ENCODE measurements at places on chromosomes 7 and 10.
A peak's percentile ranks its signal among the peaks of the same experiment; 100 is the strongest.

DNA sequence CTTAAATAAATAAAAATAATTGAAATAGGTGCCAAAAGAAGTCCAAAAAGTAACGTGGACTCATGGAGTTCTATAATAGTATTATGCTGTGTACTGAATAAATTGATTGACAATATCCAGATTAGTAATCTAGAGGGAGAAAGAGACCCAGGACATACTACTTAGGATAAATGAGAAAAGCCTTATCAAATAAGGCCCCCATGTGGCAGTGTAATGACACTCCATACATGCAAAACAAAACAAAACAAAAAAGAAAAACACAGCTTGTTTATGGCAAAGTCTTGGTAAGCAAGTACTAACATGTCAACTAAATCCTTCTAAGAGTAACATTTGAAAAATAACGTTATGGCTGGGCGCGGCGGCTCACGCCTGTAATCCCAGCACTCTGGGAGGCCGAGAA lies 3.6 kb upstream of the RUNDC3B start:
- no peak for DNase-seq

DNA sequence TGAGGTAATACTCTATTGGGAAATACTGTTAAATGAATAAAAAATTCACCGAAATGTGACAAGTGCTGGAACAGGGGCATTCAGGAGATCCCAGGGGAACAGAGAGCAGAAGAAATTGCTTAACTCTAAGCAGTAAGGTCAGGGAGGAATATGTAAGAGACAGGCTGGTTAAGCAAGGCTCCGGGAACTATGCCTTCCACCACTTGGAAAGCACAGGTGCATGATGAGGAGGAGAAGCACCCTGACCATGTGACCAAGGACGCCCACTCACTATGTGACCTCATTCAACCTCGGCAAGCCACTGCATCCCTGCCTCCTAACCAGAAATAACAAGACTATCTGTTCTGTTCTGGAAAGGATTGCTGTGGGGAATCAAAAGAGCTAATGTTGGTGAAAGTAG lies 218.4 kb downstream of the ELMO1 start:
- DNase-seq: peak; percentile 8

DNA sequence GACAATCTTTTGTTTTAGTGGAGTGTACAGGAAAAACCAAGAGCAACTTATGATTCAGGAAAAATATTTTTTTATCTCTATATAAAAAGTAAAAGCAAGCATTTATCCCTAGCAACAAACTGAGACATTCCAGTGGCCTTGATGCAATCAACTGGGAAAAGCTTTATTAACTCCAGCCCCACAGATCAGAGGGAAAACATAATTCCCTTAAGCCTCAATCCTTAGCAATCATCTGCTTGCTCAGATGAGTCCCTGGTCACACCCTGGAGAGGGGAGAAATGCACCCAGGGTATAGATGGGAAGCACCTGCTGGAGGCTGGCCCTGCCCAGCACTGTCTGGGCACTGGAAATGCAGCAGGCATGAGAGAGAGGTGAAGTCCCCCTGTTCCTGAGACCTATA lies 636.6 kb downstream of the TNS3 start:
- no peak for DNase-seq

DNA sequence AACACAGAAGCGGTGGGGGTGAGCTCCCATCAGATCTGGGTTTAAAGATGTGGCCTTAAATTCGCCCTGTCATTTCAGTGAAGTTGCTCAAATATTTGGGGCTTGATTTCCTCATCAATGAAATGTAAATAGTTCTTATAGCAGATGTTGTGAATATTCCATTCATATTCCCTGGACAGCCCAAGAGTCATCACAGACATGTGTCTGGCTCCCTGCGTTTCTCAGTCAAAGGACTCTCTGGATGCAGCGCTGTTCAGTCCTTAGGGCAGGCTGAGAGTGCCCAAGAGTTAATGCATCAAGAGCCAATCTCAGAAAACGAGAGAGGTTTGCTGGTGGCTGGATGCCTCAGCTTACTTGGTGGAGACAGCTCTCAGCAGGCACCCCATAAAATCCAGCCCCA lies 475.5 kb upstream of the VSTM2A start:
- DNase-seq: no peak

DNA sequence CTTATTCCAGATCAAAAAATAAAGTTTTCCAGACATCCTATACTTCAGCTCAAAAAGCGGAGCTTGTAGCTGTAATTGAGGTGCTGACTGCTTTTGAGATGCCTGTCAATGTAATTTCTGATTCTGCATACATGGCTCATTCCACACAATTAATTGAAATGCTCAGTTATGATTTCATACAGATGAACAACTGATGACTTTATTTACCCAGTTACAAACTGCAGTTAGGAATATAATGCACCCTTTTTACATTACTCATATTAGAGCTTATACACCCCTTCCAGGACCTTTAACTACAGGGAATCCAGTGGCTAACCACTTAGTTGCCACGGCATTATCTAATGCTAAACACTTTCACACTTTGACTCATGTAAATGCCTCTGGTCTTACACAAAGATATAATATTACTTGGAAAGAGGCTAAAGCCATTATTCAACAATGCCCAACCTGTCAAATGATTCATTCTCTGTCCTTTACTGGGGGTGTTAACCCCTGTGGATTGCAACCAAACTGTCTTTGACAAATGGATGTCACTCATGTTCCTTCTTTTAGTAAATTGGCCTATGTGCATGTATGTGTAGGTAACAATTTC lies 147.3 kb downstream of the ZNF33B start:
- no peak for DNase-seq

- peak; percentile 18 for DNase-seq
Observed at GRCh38 chr10:109450702-109451101, 472.6 kb downstream of the XPNPEP1 start.

DNA sequence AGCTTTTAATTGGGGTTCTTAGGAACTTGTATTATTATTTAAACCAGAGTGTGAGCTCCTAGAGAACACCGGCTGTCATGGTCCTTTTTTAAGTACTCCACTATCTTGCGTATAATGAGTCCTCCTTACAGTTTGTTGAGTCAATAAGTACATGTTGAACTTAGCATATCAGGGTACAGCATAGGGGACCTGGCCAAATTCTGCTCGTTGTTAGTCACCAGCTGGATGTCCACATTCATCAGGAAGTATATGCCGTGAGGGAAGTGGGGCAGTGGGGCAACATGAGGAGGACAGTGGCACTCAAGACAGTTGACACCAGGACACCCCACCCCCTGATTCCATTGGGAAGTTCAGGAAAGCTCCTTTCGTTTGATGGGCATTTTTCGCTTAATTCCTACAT lies 16.6 kb downstream of the RPP30 start:
- DNase-seq: no peak

GRCh38 chr10:124592736-124593430 lies 131.3 kb downstream of the LHPP start:
- no peak for DNase-seq

DNA sequence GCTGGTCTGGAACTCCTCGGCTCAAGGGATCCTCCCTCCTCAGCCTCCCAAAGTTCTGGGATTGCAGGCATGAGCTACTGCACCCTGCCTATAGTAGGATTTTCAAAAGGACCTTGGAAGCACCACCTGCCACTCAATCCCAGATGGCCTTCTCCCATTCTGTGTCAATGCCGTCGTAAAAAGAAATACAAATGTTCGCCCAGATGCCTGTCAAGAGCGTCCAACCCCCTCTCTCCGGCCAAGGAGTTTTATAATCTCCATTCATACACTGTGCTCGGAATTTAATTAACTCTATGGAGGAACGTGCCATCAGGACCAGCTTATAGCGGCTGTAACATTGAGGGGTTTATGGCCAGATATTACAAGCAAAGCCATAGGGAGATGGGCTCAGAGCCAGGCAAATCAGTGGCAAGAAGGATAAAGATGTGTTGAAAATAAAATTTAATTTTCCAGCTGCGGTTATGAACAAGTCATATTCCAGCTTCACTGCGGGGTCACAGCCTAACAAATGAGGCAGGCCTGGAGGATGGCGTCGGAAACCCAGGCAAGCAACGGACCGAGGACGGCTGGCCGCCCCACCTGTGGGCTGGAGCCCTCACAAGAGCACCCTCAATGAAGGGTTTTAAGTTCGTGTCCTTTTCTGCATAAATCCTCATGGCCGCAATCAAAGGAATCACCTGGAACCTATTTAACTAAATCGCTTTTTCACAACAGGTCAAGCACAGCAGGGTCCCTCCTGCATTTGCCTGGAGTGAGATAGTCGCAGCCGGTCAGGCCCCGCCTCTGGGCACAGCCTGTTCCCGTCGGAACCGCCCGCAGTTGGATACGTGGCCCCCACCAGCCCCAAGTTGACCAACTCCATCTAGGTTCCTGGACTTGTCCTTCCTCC lies 374.5 kb upstream of the FOXK1 start:
- DNase-seq: peak; percentile 67

GRCh38 chr10:86083206-86083605 lies 283.4 kb downstream of the GRID1 start:
- no peak for DNase-seq

DNA sequence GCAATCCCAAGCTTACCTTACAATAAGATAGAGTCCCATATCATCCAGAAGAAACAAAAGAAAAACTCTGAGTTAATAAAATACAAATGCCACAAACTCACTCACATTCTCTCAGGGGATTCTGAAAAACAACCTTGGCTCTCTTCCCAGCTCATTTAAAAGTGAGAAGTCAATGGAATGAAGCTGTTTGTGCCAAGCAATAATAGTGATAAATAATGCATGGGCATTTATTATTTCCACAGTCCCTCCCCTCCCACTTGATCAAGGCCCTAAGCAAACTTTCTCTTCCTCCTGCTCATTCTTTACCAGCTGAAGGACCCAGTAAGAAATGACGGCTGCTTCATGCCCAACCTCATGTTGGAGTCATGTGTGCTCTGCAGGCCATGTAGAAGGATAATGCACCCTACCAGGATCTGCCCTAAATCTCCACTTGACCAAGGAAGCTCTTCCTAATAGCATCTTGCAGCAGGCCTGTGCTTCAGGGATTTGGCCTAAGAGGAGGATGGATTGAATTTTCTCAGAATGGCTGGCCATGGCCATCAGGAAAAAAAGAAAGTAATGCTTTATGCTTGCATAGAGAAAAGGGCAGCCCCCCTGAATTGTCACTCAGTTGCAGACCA lies 451.3 kb downstream of the GPAM start:
- DNase-seq: no peak

- DNase-seq: no peak
Observed at GRCh38 chr7:140607441-140607989, 33.1 kb downstream of the DENND2A start.
